Small intestine (tissue), 16 donors: ENCODE measurements at places on chromosomes 13 and 19. TPM values are rescaled to one million over a fixed set of nuclear protein-coding genes. Genes with fewer than 3 reads are reported as not detected.
A peak's percentile ranks its signal among the peaks of the same experiment; 100 is the strongest.

Gene SHD
- polyA plus RNA-seq = 12.7 TPM

Gene PTBP1
- polyA plus RNA-seq = 131 TPM

Gene NACC1
- polyA plus RNA-seq = 51.6 TPM

Gene CGB7
- polyA plus RNA-seq = not detected

DNA sequence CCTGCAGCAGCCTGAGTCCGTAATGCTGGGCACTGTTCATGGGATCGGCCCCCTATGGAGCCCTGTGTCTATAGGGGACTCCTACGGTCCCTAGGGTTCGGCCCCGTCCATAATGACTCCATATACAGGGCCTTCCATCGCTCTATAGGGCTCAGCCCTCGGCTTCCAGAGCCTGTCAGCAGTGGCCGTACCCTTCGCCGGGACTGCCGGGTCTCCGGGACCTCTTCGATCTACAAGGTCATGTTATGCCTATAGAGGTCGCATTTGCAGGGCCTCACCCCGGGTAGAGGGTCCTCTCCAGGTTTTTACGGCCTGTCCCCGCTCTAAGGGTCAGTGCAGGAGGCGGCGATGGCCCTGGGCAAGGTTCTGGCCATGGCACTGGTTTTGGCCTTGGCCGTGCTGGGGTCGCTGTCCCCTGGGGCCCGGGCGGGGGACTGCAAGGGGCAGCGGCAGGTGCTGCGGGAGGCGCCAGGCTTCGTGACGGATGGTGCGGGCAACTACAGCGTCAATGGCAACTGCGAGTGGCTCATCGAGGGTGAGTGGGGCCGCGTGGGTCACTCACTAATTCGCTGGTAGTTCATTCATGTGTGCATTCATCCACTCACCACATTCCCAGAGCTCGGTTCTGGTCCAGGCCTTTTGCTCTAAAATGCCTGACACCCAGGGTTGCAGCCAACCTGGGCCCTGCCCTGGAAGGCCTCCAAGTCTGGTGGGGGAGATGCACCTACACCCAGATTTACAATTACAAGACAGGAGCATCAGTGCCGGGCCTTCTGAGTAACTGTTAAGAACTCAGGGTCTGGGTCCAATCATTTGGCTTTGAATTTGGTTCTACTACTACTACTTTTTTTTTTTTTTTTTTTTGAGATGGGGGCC lies 699 bp downstream of the MEGF8 start:
- H3K36me3 ChIP-seq = no peaks in the 10 kb centered on the region
- peak overlapping the region; percentile 83 for H3K27ac ChIP-seq
- peak overlapping the region; percentile 99 for H3K4me3 ChIP-seq
- no peak for DNase-seq

- H3K36me3 ChIP-seq = no peaks in the 10 kb centered on the region
- no peaks in the 10 kb centered on the region for H3K4me1 ChIP-seq
- H3K27ac ChIP-seq = peak within 1 kb of the TSS; percentile 61
- peak within 1 kb of the TSS; percentile 96 for H3K4me3 ChIP-seq
- H3K27me3 ChIP-seq = peaks cover 3% of the 10 kb centered on the region
Observed at GRCh38 chr19:58451358-58452101, at the start of gene ZNF324B. TSS of gene ZNF324B (plus strand) at chr19:58451622. CDS start at chr19:58453702, 2,080 bp downstream.

DNA sequence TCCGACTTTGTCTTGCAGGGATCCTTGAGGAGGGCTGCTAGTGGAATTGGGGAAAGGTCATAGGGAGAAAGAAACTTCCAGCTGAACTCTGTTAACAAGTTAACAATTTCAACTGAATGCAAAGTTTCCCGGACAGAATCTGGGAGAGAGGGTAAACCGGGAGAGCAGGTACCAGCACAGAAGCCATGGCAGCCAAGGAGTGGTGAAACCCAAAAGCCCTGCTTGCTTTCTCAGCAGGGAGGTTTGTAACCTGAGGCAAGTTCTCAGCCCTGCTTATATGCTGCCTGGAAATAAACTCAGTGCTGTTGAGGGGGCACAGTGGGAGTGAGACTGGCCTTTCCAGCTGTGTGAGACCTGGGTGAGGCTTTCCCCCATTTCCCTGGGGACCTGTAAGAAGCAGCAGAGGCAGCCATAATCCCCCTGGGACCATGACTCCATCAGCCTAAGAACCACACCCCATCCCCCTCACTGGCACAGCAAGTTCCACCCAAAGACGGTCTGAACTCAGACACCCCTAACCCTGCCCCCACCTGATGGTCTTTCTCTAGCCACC lies 84.0 kb downstream of the SUCLA2 start:
- DNase-seq = no peak
- no peaks in the 10 kb centered on the region for H3K27me3 ChIP-seq
- H3K36me3 ChIP-seq = no peaks in the 10 kb centered on the region
- no peak overlapping the region for H3K27ac ChIP-seq
- H3K4me3 ChIP-seq = no peak overlapping the region

DNA sequence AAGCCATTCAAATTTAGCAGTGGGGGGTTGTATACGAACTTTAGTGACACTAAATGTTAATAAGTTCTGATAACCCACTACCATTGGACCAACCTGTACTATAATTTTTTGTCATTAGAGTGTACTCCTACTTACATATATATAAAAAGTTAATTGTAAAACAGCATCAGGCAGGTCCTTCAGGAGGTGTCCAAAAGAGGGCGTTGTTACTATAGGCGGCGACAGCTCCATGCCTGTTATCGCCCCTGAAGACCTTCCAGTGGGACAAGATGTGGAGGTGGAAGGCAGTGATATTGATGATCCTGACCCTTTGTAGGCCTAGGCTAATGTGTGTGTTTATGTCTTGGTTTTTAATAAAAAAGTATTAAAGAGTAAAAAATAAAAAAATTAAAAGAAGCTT lies 27.5 kb downstream of the SPRYD7 start:
- H3K4me3 ChIP-seq = no peak overlapping the region
- no peak for DNase-seq
- no peaks in the 10 kb centered on the region for H3K27me3 ChIP-seq

DNA sequence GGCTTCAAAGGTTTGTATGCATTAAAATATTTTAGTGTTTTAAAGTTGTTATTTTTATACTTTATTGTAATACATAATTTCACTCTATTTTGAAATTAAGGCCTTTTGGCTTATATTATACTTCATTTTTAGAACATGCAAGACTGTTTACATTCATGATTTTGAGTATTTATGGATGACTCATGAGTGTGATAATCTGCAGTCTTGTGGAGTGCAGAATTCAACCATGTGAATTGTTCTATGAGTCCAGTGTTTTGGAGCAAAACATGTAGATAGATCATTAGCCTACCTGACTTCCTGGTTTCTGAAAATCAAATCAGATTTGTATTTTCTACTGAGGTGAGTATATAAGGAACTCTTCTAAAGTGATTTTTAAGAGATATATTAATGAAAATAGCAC lies 241.8 kb downstream of the PCCA start:
- H3K27me3 ChIP-seq = no peaks in the 10 kb centered on the region
- no peaks in the 10 kb centered on the region for H3K36me3 ChIP-seq
- H3K27ac ChIP-seq = no peak overlapping the region
- H3K4me1 ChIP-seq = no peaks in the 10 kb centered on the region
- no peak overlapping the region for H3K4me3 ChIP-seq
- DNase-seq = no peak

- no peak for DNase-seq
- H3K36me3 ChIP-seq = no peaks in the 10 kb centered on the region
- H3K4me3 ChIP-seq = no peak overlapping the region
- no peaks in the 10 kb centered on the region for H3K4me1 ChIP-seq
Observed at GRCh38 chr13:28522871-28523270, 27.9 kb upstream of the FLT1 start.

- H3K36me3 ChIP-seq = peaks cover 2% of the 10 kb centered on the region
- H3K27me3 ChIP-seq = no peaks in the 10 kb centered on the region
- H3K4me1 ChIP-seq = no peaks in the 10 kb centered on the region
- H3K4me3 ChIP-seq = no peak overlapping the region
- H3K27ac ChIP-seq = no peak overlapping the region
- DNase-seq = no peak
Observed at GRCh38 chr19:27779954-27780353, 1433.0 kb downstream of the UQCRFS1 start.

DNA sequence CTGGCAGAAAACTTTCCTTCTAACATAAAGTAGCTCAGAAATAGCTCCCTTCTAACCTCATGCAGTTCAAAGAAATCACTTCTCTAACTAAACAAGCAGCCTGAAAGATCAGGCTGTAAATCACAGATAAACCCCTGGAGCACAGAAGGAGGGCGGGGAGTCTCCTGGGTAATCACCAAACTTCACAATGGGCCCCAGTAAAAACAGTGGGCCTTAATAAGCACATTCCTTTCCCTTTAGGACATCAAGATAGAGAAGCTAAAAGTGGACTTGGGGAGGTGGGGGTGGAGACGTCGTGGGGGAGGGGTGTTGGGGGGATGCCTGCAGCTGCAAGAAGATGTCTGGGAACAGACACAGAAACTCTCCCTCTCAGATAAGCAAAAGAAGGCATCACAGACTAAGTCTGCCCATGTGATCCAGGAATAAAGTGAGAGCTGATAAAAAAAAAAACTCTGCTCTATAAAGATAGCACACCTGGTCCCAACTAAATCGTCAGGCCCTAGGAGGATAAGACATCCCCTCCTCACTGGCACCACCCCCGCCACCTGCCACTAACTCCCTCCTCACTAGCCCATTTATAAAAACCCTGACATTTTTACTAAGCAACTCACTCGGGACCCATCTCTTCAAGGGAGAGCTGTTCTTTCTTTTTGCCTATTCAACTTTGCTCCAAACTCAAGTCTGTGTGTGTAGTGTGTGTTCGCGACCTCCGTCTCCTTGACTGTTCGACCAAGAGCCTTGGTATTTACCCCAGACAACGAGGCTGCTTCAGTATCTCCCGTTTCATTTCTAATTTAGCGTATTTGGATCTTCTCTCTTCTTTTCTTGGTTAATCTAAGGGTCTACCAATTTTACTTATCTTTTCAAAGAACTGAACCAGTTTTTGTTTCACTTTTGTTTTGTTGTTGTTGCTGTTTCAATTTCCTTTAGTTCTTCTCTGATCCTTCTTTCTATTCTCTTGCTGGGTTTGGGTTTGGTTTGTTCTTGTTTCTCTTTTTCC lies 31.7 kb downstream of the DNAJC15 start:
- H3K27ac ChIP-seq = peak overlapping the region; percentile 86
- H3K27me3 ChIP-seq = no peaks in the 10 kb centered on the region
- H3K36me3 ChIP-seq = peaks cover 7% of the 10 kb centered on the region
- H3K4me1 ChIP-seq = peaks cover 13% of the 10 kb centered on the region

DNA sequence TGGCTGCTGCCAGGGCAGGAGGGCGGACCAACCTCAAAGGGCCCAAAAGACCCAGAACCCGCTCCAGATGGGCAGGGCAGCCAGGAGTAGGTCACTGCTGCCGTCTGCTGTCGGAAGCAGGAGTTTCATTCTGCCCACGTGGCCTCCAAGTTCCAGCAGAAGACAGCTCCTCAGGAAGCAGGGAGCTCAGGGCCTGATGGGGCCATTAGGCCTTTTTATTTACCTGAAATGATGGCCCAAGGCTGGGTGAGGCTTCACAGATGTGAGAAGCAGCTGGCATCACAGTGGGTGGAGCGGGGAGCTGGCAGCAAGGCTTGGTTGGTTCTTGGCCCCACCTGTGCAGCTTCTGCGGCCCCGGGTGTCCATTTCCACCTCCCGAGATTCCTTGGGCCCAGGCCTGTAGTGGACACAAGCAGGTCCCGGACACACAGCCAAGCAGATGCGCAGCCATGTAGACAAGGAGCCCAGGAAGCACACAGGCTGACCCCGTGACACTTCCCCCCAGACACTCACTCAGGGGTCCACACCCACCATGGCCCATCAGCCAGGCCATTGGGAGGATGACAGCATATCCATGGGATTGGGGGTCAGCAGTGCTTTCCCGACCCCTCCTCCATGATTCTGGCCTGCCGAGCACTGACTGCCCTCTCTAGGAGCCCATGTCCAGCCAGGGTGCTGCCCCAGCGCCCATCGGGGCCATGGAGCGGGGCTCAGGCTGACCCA lies 26.4 kb downstream of the C13orf46 start:
- H3K4me3 ChIP-seq = no peak overlapping the region
- peaks cover 5% of the 10 kb centered on the region for H3K36me3 ChIP-seq
- H3K27me3 ChIP-seq = no peaks in the 10 kb centered on the region
- peak; percentile 60 for DNase-seq
- no peaks in the 10 kb centered on the region for H3K4me1 ChIP-seq

DNA sequence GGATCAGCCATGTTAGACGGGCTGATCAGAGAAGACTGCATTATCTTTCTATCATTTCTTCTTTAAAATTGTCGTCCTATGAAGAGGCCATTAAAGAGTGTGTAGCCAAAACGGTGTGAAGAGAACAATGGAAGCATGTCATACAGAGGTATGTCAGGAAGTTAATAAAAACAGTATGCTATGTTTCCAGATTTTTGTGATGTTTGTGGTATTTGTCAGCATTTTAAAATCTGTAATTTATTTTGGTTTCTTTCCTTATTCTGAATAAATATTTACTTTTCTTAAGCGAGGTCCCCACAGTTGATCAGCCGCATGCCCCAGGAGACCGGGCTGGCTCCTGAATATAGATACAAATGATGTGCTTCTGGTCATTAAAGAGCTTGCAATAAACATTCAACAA lies 142.9 kb upstream of the SERP2 start:
- peaks cover 5% of the 10 kb centered on the region for H3K4me1 ChIP-seq
- no peaks in the 10 kb centered on the region for H3K27me3 ChIP-seq
- no peak overlapping the region for H3K27ac ChIP-seq
- no peaks in the 10 kb centered on the region for H3K36me3 ChIP-seq

DNA sequence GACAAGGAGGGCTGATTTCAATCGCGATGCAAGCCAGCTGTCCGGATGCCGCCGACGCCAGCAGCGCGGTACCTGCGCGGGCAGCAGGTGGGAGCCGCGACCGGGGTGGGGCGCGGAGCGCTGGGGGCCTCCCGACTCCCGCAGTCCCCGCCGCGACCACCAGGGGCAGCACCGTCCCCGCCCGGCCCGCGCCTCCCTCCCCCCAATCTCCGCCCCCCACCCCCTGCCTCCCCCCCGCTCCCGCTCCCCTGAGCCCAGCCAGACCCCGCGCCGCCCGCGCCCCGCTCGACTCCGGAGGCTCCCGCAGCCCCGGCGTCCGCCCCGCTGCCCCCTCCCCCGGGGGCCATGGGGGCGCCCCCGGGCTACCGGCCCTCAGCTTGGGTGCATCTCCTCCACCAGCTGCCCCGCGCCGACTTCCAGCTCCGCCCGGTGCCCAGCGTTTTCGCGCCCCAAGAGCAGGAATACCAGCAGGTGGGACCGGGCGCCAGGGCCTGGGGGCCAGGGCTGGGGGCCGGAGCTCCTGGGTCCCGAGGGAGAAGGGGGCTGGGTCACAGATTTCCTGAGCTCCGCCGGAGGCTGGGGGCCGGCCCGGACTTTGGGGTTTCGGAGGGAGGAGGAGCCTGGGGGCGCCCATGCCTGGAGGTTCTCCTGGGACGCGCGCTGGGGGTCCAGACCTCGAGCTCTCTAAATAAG lies at the start of gene TTYH1:
Gene TTYH1, plus strand, starts transcription at position 257 of the 693 bp plus-strand sequence. Its CDS starts 89 bp downstream, at position 346.
- H3K27ac ChIP-seq = no peak within 1 kb of the TSS
- H3K4me1 ChIP-seq = no peaks in the 10 kb centered on the region
- no peaks in the 10 kb centered on the region for H3K36me3 ChIP-seq
- peak within 1 kb of the TSS; percentile 32 for H3K4me3 ChIP-seq

- H3K4me1 ChIP-seq = peaks cover 83% of the 10 kb centered on the region
- H3K27me3 ChIP-seq = no peaks in the 10 kb centered on the region
- no peak overlapping the region for H3K27ac ChIP-seq
- DNase-seq = peak; percentile 49
Observed at GRCh38 chr13:52001120-52001731, 10.0 kb downstream of the ATP7B start.
